ENCODE measurements at places on chromosomes 2 and 18.
A peak's percentile ranks its signal among the peaks of the same experiment; 100 is the strongest.

- DNase-seq = peak; percentile 73
Observed at GRCh38 chr2:98487806-98488189, 43.1 kb downstream of the INPP4A start.

DNA sequence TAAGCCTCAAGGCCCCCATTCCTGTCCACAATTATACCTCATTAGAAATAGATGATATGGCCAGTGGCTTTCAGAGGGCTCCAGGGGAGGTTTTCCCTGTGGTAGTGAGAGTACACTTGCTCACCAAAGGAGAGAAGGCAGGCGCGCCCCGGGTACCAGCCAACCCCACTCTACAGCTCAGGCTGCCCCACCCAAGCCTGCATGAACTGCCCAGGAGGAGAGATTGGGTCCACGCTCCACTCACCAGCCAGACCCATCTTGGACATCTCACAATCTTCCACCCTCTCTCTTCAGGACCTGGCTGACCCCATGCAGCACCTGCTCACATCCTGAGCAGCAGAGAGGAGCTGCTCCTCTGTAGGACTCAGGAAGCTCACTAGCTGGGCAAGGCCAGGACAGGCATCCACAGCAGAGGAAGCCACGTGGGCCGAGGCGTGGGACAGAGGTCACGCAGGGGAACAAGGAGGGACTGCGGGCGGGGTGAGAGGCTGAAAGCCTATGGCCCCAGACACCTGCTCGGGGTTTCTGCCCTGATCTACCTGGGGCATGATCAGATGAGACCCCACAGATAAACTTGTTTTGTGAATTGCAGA lies 53.9 kb upstream of the GLI2 start:
- DNase-seq = no peak

GRCh38 chr18:63302220-63302619 lies 17.3 kb downstream of the BCL2 start:
- DNase-seq = no peak

DNA sequence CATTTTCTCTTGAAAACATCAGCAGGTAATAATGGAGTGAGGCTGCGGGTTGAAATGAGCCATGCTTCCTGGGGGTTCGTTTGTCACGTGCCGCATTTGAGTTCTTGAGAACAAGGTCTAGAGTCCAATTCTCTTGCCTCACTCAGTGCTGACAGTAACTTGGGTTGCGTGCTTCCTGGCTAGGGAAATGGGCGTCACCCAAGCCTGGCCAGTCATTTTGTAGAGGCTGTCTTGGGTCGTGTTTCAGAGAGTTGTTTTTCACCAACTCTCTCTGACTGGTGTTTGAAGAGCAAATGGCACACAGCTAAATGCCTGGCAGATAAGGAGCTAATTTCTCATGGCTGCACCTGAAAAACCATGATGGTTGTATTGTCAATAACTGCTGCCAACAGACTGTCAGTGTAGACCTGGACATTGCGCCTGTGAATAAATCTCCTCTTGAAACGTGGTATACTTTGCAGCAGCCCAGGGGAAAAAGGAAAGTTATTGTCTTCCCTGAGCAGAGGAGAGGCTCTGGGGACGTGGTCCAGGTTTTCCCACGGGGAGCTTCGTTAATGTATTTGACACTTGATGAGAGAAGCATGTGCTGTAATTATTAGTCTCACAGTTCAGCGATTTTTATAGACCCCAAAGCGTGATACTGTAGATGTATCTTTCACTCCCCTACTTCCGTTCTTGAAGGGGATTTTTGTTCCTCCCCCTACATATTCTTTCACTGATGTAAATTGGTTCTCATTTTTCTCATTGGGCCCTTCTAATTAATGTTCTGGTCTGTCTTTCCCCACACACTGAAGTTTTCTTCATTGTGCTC lies 196.0 kb downstream of the FHOD3 start:
- no peak for DNase-seq

DNA sequence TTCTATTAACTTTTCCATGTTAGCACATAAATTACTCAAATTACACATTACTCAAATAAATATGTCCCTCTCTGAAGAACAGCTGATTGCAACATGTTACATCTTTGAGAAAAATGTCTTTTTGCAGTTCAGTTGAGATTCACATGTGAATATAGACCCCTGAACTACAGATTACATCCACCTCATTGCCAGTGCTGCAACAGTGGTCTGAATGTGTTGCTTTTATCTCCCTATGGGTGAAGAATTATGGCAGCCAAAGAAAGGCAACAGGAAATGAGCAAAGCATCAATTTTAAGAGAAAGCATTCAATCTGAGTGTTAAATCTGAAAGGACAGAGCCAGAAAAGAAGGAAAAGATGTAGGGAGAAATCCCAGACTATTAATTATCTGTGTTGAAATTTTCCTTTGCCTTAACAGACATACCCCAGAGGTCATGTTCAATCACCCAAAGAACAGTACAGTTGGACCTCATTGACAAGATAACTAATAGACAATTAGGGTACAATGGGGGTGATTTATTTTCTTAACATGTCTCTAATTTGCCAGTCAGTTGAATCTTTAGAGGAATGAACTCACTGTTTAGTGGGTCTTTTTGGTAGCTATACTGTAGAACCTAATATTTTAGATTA lies 620.2 kb downstream of the CPS1 start:
- DNase-seq = no peak

DNA sequence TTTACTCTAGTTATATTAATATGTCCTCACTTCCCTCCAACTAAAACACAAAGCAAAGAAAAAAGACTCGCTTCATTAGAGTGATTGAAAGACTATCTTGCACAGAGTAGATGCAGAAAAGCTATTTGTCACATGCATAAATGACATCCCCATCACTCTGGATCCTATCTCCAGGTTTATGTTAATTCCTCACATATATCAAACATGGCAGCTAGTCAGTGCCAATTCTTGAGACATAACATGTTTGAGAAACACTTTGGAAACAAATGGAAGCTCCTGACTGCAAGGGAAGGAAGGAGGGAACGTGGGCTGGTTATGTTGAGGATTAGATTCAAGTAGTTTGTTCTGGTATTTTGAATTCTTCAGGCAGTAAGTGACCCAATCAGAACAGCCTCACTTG lies 89.8 kb upstream of the BCL2L11 start:
- DNase-seq = no peak

- DNase-seq = no peak
Observed at GRCh38 chr2:118010473-118010872, 3.4 kb downstream of the CCDC93 start.

- no peak for DNase-seq
Observed at GRCh38 chr2:34747643-34748042, 1148.5 kb upstream of the FAM98A start.

GRCh38 chr18:10046178-10046807 lies 132.5 kb downstream of the VAPA start:
- no peak for DNase-seq

DNA sequence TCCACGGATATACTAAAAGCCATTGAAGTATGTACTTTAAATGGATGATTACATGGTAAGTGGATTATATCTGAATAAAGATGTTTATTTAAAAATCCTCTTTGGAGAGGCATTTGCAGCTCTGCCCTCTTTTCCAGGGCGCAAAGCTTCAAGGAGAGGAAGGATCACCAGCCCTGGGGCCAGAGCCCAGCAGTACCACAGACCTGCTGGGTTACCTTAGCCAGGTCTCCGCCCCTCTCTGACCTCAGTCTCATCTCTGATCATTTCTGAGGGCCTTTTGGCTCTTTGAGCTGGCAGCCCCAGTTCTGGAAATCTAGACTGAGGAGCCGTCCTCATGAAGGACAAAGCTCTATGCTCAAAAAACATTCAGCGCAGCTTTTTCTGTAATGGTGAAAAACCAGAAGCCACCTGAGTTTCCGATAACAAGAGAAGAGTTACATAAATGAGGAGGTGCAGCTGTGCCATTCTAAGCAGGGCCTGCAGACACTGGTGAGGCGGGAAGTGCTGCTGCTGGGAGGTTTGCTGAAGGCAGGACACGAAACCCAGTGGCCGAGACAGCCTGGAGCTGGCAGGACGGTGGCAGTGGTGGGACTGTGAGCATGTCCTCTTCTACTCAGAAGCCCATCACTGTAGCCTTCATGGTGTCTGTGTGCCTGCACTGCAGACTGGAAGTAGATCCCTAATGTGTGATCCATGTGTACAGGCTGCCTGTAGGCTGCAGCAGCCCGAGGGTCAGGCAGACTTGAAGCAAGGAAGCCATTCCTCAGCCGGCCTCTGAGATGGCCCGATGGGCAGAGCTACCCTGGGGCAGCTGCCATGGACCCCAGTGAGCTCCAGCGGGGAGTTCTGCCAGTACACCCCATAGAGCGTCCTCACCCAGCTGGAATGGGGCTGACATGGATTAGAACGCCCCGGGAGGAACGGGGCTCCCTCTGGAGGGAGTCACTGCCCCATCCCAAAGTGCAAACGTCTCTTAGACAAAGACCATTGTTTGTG lies 27.7 kb downstream of the ADRA2B start:
- DNase-seq = no peak

DNA sequence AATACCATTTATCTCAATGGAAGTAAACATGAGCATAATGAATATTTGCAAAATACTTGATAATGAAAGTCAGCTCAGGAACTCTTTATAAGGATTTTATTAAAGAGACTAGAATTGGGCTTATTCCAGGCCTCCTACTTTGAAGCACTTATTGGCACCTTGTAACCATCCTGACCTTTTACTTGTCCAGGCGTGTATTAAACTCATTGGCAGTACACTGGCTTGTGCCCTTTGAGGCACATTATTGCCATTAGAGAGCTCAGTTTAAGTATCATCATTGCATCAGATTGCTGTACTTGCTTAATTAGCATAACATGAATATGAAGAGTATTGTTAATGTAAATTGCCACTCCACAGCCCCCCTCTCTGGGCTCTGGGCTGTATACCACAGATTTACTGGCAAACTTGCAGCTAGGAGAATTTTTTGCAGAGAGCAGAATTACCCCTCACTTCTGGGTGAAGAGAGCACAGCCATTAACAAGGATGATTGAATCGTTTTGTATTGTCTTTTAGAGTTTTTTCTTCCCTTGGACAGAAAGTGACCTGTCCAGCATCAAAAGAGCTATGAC lies 72.5 kb downstream of the XIRP2 start:
- DNase-seq = no peak

GRCh38 chr2:219314804-219315468 lies 5.7 kb upstream of the PTPRN start:
- DNase-seq = no peak

DNA sequence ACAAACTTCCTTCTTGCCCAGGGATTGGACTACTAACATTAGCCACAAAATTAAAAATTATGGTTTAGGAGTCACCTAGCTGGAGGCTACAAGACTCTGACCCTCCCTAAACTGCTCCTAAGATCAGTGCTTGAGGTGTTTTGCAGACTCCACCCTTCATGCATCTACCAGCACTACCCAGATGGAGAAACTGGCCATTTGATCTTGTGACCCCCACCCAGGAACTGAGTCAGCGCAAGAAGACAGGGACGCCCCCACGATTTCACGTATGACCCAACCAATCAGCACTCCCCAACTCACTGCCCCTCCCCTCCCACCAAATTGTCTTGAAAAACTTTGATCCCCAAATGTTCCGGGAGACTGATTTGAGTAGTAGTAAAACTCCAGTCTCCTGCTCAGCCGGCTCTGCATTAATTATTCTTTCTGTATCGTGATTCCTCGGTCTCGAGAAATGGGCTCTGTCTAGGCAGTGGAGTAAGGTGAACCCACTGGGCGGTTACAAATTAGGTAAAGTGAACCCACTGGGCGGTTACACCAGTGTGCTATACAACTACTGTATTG lies 40.1 kb upstream of the CCDC88A start:
- DNase-seq = no peak

GRCh38 chr2:189933041-189933440 lies 129.5 kb downstream of the MSTN start:
- DNase-seq = no peak

All from NB4 (cell line).